ENCODE measurements at places on chromosomes 11 and 22.

GRCh38 chr11:70240337-70240736 is 30.2 kb upstream of the PPFIA1 start:
- DNase-seq: no peak

GRCh38 chr11:87810486-87810885 is 364.8 kb downstream of the RAB38 start:
- no peak for DNase-seq

DNA sequence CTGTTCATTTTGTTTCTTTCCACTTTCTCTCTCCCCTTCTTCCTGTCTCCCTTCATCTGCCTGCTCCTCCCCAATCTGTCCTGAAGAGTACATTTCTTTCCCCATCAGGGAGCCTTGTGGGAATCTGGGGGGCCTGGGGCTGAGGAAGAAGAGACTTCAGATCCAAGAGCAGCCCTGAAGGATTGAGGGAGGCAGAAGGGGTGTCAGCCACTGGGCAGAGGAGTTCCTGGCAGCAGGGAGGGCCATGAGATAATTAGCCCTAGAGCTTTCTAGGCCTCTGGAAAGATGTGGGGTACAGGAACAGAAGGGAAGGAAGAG is 24.4 kb upstream of the OAF start:
- DNase-seq: no peak

- DNase-seq: no peak
Observed at GRCh38 chr22:41556561-41556960, 4.2 kb upstream of the CSDC2 start.

DNA sequence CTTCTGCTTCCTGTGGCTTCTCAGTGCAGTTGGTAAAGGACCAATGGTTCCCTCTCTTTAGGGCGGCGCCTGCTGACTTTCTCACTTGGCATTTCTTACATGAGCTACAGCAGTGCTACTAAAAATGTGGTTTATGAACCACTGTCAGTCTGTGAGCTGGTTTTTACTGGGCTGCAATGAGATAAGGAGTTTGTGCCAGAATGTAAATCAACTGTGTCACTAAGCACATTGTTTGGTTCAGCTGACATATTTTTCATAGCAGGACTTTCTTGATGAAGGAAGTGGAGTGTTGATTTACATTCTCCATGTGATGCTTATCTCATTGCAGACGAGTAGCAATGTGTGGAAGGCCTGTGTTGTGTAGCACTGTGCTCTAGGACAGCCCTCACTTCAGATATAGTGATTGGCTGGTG is 463.3 kb downstream of the SOX6 start:
- no peak for DNase-seq

DNA sequence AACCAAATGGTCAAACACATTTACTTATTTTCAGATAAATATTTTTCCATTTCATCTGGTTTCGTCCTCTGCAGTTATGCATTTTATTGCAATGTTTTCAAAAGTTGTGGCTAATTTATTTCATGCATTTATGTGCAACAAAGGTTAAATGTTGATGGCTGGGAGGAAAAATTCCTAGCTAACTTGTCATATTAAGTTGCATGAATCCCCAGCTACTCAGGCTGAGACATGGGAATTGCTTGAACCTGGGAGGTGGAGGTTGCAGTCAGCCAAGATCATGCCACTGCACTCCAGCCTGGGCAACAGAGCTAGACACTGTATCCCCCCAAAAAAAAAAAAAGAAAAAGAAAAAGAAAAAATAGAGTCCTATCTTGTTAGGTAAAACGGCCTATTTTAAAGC is 1862.4 kb upstream of the RAG2 start:
- no peak for DNase-seq

GRCh38 chr11:127339376-127339775 is 338.8 kb upstream of the KIRREL3 start:
- no peak for DNase-seq

DNA sequence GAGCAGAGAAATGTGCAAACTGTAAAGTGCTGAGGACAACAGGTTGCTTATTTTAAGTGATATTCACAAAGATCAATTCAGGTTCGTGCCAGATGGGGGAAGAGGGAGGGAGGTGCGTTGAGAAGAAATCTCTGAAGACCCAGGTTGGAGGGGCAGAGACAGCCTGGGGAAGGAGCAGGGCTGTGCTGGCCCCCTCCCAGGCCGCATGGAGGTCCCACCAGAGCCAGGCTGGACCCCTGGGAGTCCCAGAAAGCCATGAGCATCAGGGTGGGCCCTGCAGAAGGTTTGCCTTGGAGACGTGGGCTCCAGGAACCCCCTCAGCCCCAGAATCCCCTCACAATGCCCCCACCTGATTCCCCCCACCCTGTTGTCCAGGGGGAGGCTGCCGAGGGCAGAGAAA is 47.4 kb downstream of the IGLL1 start:
- no peak for DNase-seq
